Cardiac septum (tissue), 1 donor: ENCODE measurements at places on chromosomes 5 and 9.
A peak's percentile ranks its signal among the peaks of the same experiment; 100 is the strongest.

- DNase-seq = no peak
Observed at GRCh38 chr5:40233268-40233667, 446.4 kb upstream of the PTGER4 start.

GRCh38 chr9:35771075-35771433, 17.0 kb upstream of the MSMP start:
- DNase-seq = no peak

GRCh38 chr9:214648-215493, at the start of gene DOCK8:
TSS of gene DOCK8 (plus strand) at chr9:214865. CDS start at chr9:214977, 112 bp downstream.
- DNase-seq = peak; percentile 88

- DNase-seq = no peak
Observed at GRCh38 chr9:135304886-135305285, 174.7 kb upstream of the PPP1R26 start.

GRCh38 chr9:2157277-2158110, 142.3 kb downstream of the SMARCA2 start:
- DNase-seq = no peak

DNA sequence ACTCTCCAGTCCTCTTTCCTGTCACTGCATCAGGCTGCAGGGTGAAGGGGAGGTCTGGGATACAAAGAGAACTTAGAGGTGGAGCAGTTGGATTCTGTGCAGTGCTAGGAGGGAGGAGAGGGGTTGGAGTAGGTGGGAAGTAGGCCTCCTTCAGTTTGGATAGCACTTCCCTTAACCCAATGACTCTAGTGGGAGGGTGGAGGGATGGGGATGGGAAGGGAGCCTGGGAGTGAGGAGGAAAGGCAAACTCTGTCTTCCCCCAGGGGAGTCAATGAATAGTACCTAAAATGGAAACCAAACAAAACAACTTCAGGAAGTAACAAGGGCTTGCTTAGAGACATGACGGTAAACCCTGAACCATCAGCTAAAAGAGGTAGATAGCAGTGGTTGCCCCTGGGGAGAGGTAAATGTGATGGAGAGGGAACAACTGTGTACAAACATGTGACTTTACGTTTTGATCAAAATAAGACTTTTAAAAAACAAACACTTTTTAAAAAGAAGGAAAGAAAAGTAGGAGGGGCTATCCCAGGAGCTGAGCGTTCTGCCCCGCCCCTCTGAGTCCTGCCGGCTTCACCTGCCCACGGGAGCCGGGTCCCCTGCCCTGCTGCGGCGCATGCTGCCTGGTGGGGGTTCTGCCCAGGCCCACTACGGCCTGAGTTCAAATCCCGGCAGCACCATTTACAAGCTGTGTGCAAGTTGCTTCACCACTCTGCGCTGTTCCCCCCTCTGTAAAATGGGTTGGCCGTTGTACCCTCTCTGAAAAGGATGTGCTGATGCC, 30.9 kb downstream of the GSN start:
- DNase-seq = peak; percentile 78

DNA sequence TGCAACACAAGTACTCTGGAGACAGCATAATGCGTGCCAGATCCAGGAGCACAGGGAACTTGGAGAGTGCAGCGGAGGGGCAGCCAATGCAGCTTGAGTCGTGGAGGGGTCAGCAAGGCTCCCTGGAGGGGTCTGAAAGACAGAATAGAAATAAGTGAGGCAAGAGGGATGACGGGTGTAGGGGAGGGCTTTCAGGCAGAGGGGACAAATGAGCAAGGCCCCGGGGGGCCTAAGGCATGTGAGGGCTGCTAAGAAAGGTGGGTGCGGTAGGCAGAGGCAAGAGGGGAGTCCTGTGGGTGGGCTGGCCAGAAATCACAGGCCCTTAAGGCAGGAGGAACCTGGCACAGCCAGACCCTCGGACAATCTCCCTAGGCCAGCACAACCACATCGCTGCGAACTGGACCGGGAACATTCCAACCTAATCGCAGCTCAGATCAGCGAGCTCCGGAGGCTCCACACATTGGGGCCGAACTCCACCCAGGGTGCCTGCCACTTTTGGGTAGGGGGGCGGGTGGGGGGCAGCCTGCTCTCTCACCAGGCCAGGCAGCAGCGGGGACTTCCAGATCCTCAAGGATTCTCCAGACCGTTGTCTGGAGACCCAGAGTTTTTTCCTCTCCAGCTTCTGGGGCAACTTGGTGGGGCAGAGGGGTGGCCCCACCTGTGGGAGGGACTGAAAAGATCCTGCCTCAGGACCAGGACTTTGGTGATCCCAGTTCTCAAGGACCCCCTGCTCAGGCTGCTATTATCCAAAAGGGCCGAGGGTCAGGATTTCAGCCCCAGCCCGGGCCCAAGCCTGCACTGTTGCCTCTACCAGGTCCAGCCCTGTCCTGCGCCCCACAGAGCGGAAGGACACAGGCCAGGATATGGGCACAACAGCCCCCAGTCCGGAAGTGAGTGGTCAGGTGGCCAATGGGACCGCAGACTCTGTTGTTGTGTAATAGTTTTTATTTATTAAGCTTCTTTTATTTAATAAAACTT, 22.7 kb upstream of the CYSTM1 start:
- DNase-seq = no peak

DNA sequence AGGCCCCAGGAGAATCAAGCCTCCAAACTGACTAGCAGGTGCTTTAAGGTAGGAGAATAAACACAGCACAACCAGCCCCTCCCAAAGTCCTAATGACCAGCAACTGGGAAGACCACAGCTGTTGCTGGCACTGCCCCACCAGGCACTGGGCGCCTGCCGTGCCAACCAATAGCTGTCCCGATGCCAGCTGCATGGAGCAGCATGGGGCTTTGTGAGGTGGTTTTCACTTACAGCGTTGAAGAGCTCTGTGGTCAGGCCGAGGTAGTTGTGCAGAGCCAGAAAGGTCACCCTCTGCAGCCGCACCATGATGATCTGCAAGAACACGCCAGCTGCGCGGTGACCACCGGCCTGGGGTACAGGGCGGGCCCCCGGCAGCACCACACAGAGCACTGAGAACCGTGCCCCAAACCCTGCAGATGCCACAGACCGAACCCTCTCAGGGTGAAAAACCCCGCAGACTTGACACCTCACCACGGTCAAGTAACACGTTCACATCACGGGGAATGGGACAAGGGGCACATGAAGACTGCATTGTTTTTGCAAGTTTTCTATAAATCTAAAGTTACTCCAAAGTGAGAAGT, 28.7 kb downstream of the PNPLA7 start:
- no peak for DNase-seq

DNA sequence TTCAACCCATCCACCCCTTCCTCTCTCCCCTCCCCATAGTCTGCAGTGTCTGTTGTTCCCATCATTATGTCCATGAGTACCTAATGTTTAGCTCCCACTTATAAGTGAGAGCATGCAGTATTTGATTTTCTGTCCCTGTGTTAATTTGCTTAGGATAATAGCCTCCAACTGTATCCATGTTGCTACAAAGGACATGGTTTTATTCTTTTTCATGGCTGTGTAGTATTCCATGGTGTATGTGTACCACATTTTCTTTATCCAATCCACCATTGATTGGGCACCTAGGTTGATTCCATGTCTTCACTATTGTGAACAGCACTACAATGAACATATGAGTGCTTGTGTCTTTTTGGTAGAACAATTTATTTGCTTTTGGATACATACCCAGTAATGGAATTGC, 187.1 kb downstream of the PCSK5 start:
- no peak for DNase-seq

GRCh38 chr9:93225417-93225816, 41.5 kb downstream of the WNK2 start:
- no peak for DNase-seq

DNA sequence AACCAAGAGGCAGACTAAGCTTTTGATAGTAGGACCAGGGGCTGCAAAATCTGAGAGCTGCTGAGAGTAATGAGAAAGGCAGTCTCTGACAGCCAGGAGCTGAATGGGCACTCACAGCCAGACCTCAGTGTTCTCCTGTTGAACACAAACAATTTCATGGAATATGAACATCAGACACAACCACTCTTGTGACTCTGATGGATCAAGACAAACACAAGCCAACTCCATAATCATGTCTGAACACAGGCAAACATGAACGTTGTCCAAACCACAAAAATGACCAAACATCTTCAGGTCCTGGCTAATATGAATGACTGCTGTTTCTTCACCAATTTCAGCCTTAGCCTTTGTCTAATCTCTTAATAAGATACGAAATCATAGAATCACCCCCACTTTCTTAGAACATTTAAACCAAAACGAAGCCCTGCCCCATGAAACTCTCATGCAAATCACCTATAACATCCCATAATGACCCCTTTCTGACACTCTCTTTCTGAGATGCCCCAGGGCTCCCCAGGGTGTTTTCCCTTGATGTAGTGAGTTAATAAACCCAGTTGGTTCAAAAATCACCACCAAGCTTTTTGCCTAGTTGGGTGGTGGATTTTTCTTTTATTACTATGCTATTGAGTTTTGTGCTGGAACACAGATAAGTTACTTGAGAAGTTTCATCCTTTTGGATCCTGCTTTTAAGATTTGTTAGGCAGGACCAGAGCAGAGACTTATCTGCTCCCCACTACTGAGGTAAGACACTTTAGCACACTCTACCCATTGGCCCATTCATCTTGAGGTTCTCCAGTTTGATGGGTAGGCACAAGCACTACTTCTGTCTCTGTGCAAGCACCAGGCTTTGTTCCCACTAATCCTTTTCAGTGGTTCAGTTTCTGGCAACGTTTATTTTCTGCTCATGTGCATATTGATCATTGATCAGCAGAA, 5.9 kb upstream of the ERAP2 start:
- DNase-seq = no peak

- DNase-seq = no peak
Observed at GRCh38 chr9:119432428-119432827, 63.2 kb upstream of the BRINP1 start.

DNA sequence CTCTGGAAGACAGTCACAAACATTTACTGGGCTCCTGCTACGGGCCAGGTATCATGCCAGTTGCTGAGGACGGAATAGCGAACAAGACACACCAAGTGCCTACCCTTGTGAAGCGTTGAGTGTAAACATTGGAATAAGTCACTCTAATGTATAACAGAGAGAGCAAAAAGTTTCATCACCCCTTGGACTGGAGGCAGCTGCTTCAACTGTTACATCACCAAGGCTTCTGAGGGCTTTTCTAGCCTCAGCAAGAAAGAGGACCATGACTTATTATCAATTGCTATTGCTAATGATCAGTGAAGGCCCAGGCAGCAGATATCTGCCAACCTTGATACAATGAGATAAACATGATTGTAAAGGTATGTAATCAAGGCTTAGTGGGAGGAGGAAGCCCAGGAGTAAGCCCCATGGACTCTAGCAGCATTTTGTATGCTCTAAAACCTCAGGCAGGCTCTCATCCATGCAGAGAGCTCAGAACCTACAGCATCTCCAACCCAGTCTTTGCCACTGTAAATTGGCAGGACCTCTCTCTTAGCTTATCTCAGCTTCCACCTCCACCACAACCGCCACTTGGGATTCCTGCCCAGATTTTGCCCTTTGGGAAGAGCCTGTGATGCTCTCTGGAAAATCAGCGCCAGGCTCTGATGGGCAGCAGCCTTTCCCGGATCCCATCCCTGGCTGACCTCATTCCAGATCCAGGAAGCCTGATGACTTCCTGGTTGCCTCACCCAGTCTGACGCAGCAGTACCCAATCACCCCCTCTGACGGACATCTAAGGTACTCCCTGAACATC, 54.5 kb downstream of the ADAM19 start:
- peak; percentile 79 for DNase-seq

GRCh38 chr5:178280631-178281030, 48.0 kb upstream of the PHYKPL start:
- no peak for DNase-seq

- no peak for DNase-seq
Observed at GRCh38 chr9:68502279-68502678, 38.4 kb downstream of the TMEM252 start.

GRCh38 chr9:87386490-87387025, 111.1 kb upstream of the DAPK1 start:
- DNase-seq = no peak

GRCh38 chr5:107672211-107673038, 1.7 kb upstream of the EFNA5 start:
- DNase-seq = peak; percentile 81

GRCh38 chr5:92778261-92778660, 802.8 kb downstream of the NR2F1-AS1 start:
- DNase-seq = no peak

DNA sequence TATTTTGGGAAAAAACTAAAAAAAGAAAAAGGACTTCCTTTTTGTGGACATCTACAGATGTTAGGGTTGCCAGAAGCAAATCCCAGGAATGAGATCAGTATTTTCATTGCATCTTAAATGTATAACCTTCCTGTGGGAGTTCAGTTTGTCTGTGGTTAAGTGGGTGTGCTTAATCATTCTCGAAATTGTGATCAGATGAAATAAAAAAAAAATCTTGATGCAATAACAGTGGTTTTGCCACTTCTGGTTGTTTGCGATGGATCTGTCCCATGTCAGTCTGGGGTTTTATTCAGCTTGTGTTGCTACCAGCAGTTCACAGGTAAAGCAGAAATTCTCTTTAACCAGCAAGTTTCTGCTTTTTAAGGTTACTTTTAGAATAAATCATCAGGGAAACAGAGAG, 179.0 kb downstream of the MAN2A1 start:
- DNase-seq = no peak

GRCh38 chr9:132516911-132517310, 65.5 kb upstream of the BARHL1 start:
- DNase-seq = no peak

- no peak for DNase-seq
Observed at GRCh38 chr5:119445544-119445943, 6.8 kb upstream of the HSD17B4 start.

DNA sequence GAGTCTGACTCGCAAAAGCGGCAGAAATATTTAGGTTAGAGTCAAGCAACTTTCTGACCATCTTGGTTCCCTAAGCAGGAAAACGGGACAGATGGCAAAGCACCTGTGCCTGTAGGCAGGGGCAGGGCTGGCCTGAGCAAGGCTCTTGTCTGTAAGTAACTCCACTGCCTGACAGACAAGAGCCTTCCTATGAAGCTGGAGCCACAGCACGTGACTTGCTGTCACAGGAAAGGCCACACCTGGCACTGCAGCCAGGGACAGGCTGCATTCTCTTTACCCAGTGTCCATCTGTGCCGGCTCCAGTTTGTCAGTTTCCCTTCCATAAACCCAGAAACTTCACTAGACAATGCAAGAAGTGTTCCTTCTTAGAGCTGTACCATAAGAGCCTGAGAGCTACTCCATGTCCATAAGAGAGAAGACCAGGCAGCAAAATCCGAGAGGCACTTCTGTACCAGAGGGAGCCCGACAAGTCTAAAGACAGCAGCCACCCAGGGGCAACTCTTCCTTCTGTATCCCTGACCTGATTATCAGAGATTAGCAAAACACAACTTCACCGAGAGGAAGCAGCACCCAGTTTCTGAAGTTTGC, 78.1 kb downstream of the GPR21 start:
- DNase-seq = no peak

- peak; percentile 90 for DNase-seq
Observed at GRCh38 chr9:137227054-137227852, at the start of gene RNF224. TSS of gene RNF224 (plus strand) at chr9:137227502. CDS start at chr9:137228336, 834 bp downstream.

- DNase-seq = no peak
Observed at GRCh38 chr5:126633552-126633951, 32.8 kb downstream of the PHAX start.

DNA sequence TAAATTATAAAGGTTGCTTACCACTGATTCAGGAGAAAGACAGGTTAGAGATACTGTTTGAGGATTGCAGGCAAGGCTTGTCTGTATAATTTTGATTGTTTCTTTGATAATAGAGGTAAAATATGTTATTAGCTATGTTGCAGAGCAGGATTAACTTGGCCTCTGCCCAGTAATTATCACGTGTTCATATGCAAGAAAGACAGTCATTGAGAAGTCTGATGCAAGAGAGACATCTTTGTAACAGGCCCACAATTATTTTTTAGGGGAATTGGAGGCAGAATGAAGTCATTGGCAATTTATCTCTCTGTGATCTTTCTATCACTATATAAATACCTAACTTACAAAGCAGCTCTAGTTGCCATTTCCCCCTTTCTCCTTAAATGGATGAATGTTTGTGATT, 46.0 kb downstream of the SLC44A1 start:
- DNase-seq = no peak
